ENCODE measurements at places on chromosomes 2 and 18.

- DNase-seq: no peak
Measured at GRCh38 chr2:17626986-17627385, 86.5 kb downstream of the VSNL1 start.

DNA sequence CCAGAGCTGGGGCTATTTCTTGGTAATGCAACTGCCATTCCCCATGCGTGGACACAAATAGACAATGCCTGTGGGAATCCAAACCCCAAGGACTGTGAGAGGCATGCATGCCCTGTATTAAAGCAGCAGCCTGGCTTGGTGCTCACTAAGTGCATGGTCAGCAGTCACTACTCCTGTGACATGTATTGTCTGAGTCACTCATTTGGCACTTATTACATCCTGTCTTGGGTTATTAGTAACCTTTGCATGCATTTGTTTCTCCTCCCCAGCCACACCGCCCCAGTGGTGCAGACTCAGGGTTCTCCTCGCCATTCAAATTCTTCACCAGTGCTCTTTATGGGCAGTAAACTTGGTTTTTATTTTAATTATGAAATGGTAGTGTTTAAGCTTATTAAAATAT, 30.2 kb downstream of the PRKCE start:
- peak; percentile 40 for DNase-seq

DNA sequence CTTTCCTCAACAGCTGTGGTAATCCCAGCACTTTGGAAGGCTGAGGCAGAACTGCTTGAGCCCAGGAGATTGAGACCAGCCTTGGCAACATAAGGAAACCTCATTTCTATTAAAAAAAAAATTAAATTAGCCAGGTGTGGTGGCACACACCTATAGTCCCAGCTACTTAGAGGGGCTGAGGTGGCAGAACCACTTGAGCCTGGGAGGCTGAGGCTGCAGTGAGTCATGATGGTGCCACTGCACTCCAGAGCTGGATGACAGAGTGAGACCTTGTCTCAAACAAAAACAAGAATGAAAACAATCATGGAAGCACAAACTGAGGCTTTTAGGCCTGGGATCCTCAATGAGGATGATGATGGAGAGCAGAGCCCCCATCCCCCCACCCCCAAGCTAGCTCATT, 19.8 kb downstream of the GAREM1 start:
- no peak for DNase-seq

- no peak for DNase-seq
Measured at GRCh38 chr18:29161429-29161828, 984.5 kb upstream of the CDH2 start.

DNA sequence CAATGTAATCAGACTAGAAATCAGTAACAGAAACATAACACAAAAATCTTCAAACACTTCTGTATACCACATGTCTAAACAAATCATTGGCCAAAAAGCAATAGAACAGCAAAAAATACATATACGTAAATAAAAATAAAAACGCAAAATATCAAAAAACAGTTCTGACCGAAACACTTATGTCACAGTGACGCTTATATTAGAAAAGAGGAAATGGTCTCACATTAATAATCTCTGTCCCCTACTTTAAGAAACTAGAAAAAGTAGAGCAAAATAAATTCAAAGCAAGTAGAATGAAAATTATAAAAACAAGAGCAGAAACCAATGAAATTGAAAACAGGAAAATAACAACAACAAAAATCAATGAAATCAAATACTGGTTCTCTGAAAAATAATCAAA, 41.9 kb downstream of the TMEM131 start:
- DNase-seq: no peak

DNA sequence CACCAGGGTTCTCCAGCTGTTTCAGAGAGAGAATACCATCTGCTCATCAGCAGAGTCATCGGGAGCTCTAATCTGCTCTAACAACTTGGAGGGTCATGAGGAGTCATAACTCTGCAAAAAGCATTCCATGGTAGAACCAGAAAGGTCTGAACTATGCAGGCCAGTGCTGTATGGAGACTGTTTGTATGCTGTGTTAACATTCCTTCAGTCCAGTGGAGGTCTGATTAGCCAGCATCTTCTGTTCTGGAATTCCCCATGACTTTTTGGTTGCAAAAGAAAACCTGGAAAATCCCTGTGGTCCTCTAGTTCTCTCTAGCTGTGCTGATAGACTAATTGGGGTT, 9.4 kb upstream of the ITGB6 start:
- no peak for DNase-seq

- DNase-seq: no peak
Measured at GRCh38 chr2:150371044-150371818, 116.2 kb downstream of the RND3 start.

DNA sequence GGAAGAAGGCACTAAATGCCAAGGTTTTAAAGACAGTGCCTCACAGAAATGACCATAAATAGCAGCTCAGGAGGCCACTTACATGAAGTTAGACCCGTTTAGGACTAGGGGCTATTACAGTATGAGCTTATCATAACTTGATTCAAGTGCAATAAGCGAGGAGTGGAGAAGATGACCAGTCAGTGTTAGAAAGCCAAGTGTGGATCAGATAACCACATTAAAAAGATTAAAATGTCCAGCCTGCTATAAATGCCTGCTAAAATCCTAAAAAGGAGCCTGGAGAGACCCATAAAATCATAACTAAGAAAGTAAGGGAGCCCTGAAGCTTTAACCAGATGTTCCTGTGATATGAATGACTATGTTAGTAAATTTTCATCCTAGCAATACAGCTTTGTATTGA, 117.5 kb upstream of the ZNF521 start:
- no peak for DNase-seq

DNA sequence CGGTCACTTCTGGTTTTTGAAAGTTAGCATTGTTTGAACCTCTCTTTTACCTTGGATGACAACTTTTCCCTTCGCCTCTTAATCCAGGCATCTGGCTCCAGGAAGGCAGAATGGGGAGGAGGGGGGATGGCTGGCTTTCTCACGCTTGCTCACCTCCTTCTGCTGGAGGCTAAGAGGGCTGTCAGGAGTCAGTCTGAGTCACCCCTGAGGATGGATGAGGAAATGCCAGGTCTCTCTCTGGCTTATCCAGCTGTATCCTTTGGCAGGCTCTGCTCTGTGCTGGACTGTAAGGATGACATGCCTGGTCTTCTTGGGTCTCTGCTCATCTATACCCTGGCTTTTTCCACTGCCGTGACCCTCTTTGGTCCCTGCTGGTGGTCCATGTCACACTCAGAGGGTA, 142.9 kb upstream of the GYPC start:
- no peak for DNase-seq

DNA sequence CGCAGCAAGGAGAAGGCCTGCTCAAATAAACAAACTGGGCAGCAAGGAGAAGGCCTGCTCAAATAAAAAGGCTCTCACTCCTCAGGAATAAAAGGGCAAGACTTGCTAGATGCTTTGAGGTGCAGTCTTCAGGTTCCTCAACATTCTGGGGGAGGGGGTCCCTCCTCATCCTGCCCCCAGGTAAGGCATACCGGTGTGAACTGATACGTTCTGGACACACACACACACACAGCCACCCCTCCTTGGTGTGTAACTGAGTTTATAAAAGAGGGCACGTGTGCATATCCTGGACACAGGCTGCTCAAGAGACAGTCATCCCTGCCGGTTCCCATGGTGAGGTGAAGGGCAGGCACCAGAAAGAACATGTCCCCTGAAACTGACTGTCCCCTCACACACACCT, 4.5 kb downstream of the TEX261 start:
- no peak for DNase-seq

- no peak for DNase-seq
Measured at GRCh38 chr2:468648-469336, 180.9 kb upstream of the ALKAL2 start.

DNA sequence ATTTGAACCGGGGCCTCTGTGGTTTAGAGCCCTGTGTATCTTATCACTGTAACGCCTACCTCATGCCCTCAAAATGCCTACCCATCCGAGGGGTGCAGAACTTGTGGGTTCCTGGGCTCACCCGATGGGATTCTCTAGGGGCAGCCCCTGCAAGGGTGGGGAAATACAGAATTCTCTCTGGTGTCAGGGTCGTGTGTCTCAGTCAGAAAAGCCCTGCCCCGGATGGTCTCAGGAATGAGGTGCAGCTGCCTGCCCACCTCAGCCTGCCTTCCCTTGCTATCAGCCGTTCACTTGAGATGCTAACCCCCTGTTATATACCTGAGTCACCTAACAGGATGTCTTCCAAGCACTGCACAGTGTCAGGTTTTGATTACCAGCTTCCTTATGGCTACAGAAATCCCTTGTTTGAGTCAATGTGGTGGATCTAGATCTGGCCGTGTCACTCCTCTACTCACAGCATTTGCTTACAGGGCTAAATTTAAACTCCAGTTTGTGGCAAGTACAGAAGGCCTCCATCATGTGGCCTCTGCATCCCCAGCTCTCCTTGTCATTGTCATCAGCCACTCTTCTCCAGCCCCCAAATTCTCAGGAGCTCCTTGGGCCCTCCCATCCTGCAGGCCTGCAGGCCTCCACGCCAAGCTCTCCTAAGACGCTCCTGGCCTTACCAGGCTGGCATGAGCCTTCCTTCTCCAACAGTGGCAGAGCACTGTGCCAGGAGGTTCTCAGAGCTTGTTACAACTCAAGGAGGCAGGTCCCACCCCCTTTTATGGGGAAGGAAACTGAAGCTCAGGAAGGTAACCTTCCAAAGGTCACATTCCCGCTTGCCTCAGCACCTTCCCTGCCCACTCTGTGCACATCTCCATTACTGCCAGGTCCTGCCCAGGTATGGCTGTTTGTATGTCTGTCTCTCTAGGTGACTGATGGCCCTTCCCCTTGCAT, 14.3 kb upstream of the MAP3K2 start:
- DNase-seq: no peak

All from heart left ventricle (tissue), 16 donors.